SK-N-SH treated with all-trans-retinoic acid at 6 μM for 48 hours (cell line): ENCODE measurements at places on chromosomes 7 and 10.

GRCh38 chr7:151070574-151070960 lies 10.0 kb downstream of the FASTK start:
- ATAC-seq = no peak

- no peak for ATAC-seq
These were observed 233.0 kb upstream of the NEBL start for GRCh38 chr10:21130108-21130507.

DNA sequence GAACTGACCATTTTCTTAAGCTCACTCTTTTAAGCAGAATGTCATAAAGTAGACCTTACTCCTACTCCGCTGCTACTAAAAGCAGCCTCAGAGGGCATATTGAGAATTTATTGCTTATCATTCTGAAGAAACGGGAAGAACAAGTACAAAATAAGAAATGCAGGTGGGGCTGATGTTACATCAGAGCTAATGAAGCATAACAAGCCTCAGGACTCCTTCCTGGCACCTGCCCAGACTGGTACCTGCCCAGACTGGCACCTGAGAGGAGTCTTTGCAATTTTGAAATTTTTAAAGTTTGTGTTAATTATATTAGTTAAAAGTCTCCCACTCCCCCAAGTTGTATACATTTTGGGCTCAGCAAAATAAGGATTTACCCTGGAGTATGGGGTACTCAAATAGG lies 162.4 kb downstream of the SEMA3E start:
- ATAC-seq = no peak

- no peak for ATAC-seq
These were observed 8.3 kb downstream of the CXCL12 start for GRCh38 chr10:44376472-44377099.

- ATAC-seq = 0 out of 3 replicates have a peak, but pooled peaks have one; percentile 34
These were observed 47.2 kb downstream of the GSAP start for GRCh38 chr7:77368974-77369373.

GRCh38 chr10:60611291-60611747 lies 167.0 kb upstream of the CDK1 start:
- peak; percentile 98 for ATAC-seq
